ENCODE measurements at places on chromosomes 5 and 9. TPM values are rescaled to one million over a fixed set of nuclear protein-coding genes. Genes with fewer than 3 reads are reported as not detected.

- no peak for DNase-seq
- peaks cover 2% of the 10 kb centered on the region for H3K36me3 ChIP-seq
- H3K4me3 ChIP-seq = no peak overlapping the region
- no peaks in the 10 kb centered on the region for H3K27me3 ChIP-seq
Observed at GRCh38 chr9:116378873-116379272, 225.3 kb downstream of the PAPPA start.

GRCh38 chr5:150584556-150585335 lies 55.7 kb upstream of the SYNPO start:
- no peaks in the 10 kb centered on the region for H3K36me3 ChIP-seq
- no peaks in the 10 kb centered on the region for H3K4me1 ChIP-seq
- H3K27ac ChIP-seq = no peak overlapping the region
- no peaks in the 10 kb centered on the region for H3K27me3 ChIP-seq

DNA sequence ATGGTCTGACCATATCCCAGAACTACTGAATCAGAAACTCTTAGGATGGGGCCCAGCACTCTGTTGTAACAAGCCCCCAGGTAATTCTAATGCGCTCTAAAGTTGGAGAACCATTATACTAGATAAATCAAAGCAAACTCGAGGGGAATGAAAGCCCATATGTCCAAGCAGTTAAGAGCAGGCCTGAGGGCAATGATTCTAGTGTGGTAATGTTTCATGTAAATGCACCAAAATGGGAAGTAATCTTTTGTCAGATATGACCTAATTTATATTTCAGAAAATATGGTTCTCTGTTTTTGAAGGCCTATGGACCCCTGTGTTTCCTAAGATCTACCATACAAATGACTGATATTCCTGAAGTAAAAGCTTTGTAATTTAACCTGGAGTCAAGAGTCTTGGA lies 108.0 kb upstream of the PTGER4 start:
- no peaks in the 10 kb centered on the region for H3K36me3 ChIP-seq
- H3K4me3 ChIP-seq = no peak overlapping the region
- H3K27me3 ChIP-seq = no peaks in the 10 kb centered on the region
- no peak overlapping the region for H3K27ac ChIP-seq
- no peaks in the 10 kb centered on the region for H3K4me1 ChIP-seq
- DNase-seq = no peak

- H3K4me3 ChIP-seq = no peak overlapping the region
- H3K4me1 ChIP-seq = no peaks in the 10 kb centered on the region
- no peak overlapping the region for H3K27ac ChIP-seq
- H3K36me3 ChIP-seq = no peaks in the 10 kb centered on the region
- no peaks in the 10 kb centered on the region for H3K27me3 ChIP-seq
Observed at GRCh38 chr9:130531670-130532069, 47.7 kb upstream of the FUBP3 start.

DNA sequence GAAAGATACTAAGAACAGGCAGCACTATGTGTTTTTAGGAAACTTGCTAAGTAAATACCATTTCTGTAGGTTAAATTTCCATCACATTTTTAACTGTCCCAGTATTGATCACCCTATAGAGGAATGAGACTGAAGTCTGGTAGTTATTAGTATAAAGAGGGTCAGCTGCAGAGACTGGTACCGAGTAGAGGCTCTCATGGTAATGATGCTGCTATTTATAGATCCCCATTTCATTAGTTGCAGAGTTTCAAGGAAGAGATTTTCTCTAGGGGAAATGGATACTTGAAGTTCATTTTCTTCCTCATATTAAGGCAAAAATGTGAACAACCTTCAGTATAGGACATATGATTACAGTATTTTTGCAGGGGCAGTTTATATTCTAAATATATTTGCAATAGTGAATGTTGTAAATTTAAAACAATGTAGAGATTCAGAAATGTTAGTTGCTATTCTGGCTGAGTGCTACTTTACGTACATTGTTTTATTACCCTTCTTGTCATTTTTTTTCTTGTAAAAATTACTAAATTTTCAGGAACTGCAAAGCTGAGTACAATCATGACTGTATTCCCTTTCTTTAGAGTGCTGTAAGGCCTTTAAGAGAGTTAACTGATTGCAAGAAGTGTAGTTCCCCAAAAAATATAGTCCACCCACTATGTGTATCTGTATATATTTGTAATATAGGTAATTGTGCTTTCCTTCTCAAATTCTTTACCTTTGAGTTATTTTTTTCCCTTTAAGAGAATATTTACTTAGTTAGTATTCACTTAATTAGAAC lies 14.7 kb downstream of the PBX3 start:
- no peaks in the 10 kb centered on the region for H3K27me3 ChIP-seq

DNA sequence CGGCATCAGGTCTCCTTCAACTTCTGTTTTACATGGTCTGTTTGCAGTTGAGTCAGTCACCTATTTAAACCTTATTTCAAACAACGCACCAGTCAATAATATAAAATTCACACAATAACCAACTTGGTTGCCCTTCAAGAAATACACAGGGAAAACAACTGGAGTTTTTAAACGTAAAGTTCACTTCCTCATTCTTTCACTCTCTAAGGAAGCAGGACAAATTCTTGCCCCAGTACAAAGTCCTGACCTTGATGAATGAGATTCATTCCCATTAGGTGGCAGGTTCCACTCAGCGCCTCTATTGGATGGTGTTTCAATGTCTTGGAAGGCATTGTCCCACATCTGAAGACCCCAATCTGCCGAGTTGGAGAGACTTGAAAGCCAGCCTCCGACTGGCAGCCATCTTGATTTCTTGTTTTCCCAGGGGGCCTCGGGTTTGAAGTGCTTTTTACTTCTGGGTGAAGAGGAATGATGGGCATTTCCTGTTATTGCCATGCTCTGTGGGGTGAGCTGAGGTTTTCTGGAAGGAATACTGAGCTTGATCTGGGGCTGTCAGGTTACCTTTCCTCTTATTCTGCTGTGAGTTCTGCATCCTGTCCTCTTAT lies 105.0 kb downstream of the ACER2 start:
- H3K4me1 ChIP-seq = peaks cover 5% of the 10 kb centered on the region
- no peaks in the 10 kb centered on the region for H3K36me3 ChIP-seq
- no peaks in the 10 kb centered on the region for H3K27me3 ChIP-seq
- no peak overlapping the region for H3K4me3 ChIP-seq
- no peak overlapping the region for H3K27ac ChIP-seq
- DNase-seq = no peak

GRCh38 chr5:93201061-93201460 lies 380.0 kb downstream of the NR2F1-AS1 start:
- no peak for DNase-seq
- no peaks in the 10 kb centered on the region for H3K27me3 ChIP-seq
- no peak overlapping the region for H3K27ac ChIP-seq

DNA sequence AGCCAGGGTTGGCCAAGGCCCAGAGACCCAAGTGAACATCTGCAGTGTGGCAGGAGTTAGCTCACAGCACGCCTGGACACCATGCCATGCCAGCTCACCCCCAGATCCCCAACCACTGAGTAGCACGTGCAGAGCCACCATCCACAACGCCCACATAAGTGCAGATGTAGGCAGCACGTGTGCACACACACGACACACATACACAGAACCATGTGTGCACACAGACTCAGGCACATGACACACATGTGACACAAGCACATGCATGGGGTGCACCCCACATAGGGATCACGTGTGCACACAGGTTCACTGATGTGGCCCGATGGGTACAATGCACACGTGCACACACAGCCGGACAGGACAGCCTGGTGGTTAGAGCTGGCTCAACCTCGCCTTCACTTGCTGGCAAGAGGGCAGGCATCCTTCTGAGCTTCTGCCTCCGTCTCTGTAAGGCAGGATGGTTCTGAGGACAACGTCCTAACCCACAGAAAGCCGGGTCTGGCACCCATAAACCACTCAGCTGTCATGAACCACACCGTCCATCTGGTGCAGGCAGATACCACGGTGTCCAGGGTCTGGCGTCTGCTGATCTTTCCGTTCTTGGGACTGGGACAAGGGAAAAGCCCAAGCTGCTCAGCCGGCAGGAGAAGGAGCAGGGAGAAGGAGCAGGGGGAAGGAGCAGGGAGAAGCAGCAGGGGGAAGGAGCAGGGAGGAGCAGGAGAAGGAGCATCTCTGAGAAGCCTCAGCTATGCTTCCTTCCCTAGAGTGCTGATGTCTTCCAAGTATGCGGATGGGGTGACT lies 12.0 kb downstream of the LRRC26 start:
- no peak overlapping the region for H3K27ac ChIP-seq
- H3K4me3 ChIP-seq = no peak overlapping the region
- H3K27me3 ChIP-seq = no peaks in the 10 kb centered on the region
- H3K36me3 ChIP-seq = no peaks in the 10 kb centered on the region

- peaks cover 3% of the 10 kb centered on the region for H3K4me1 ChIP-seq
- H3K27me3 ChIP-seq = no peaks in the 10 kb centered on the region
- no peak overlapping the region for H3K4me3 ChIP-seq
- DNase-seq = no peak
- no peaks in the 10 kb centered on the region for H3K36me3 ChIP-seq
Observed at GRCh38 chr5:89396278-89396954, 513.4 kb upstream of the MEF2C start.

- DNase-seq = no peak
- no peak overlapping the region for H3K27ac ChIP-seq
- no peak overlapping the region for H3K4me3 ChIP-seq
- no peaks in the 10 kb centered on the region for H3K4me1 ChIP-seq
Observed at GRCh38 chr9:78918976-78919375, 622.1 kb downstream of the PSAT1 start.

- H3K27ac ChIP-seq = no peak overlapping the region
- no peak overlapping the region for H3K4me3 ChIP-seq
- H3K36me3 ChIP-seq = no peaks in the 10 kb centered on the region
- H3K27me3 ChIP-seq = no peaks in the 10 kb centered on the region
Observed at GRCh38 chr5:31097851-31098250, 95.6 kb upstream of the CDH6 start.

- no peak overlapping the region for H3K27ac ChIP-seq
- H3K4me3 ChIP-seq = no peak overlapping the region
- no peak for DNase-seq
- H3K4me1 ChIP-seq = no peaks in the 10 kb centered on the region
- H3K27me3 ChIP-seq = no peaks in the 10 kb centered on the region
Observed at GRCh38 chr9:38338342-38339018, 54.0 kb upstream of the ALDH1B1 start.

- no peaks in the 10 kb centered on the region for H3K4me1 ChIP-seq
- no peak overlapping the region for H3K4me3 ChIP-seq
- peaks cover 4% of the 10 kb centered on the region for H3K36me3 ChIP-seq
- no peak overlapping the region for H3K27ac ChIP-seq
Observed at GRCh38 chr5:134394932-134395331, 16.7 kb downstream of the CDKN2AIPNL start.

DNA sequence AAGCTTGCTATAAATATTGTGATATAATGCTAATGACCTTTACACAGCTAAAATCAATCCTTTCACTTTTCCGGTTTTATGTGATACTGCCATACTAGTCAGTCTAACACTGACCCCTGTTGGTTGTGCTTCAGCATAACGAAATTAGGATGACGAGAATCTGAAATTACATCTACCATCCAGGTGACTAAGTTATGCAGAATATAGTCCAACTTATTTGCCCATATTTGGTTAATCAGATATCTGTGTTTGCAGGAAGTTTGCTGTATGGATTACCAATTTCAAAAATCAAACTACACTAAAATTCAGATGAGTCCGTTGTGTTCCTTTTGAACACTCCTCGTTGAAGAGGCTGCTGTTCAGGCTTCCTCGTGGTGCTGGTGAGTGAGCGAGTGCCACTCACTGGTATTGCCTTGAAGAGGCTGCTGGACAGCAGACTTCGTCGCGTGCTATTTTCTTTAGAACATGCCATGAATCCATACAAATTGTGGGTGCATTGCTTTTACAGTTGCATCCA lies 32.5 kb downstream of the TENT4A start:
- peaks cover 3% of the 10 kb centered on the region for H3K36me3 ChIP-seq
- no peak overlapping the region for H3K4me3 ChIP-seq
- H3K27me3 ChIP-seq = no peaks in the 10 kb centered on the region
- no peak for DNase-seq

- H3K36me3 ChIP-seq = no peaks in the 10 kb centered on the region
- H3K27ac ChIP-seq = no peak overlapping the region
- peak; percentile 82 for DNase-seq
- H3K4me3 ChIP-seq = no peak overlapping the region
Observed at GRCh38 chr5:134127376-134127861, 12.9 kb downstream of the TCF7 start.

GRCh38 chr5:1336106-1336561 lies 8.8 kb downstream of the CLPTM1L start:
- H3K36me3 ChIP-seq = no peaks in the 10 kb centered on the region
- H3K27ac ChIP-seq = no peak overlapping the region
- DNase-seq = peak; percentile 13
- no peaks in the 10 kb centered on the region for H3K27me3 ChIP-seq
- H3K4me3 ChIP-seq = no peak overlapping the region

GRCh38 chr5:136086783-136087566 lies 45.7 kb upstream of the SMAD5 start:
- no peak for DNase-seq
- H3K36me3 ChIP-seq = no peaks in the 10 kb centered on the region
- H3K27me3 ChIP-seq = no peaks in the 10 kb centered on the region
- H3K4me1 ChIP-seq = no peaks in the 10 kb centered on the region
- H3K27ac ChIP-seq = no peak overlapping the region
- H3K4me3 ChIP-seq = no peak overlapping the region

GRCh38 chr9:136902259-136902821 lies 16.0 kb downstream of the TRAF2 start:
- no peaks in the 10 kb centered on the region for H3K27me3 ChIP-seq
- DNase-seq = peak; percentile 90
- no peak overlapping the region for H3K27ac ChIP-seq
- no peak overlapping the region for H3K4me3 ChIP-seq
- H3K36me3 ChIP-seq = no peaks in the 10 kb centered on the region

GRCh38 chr5:31682025-31682424 lies 43.1 kb downstream of the PDZD2 start:
- no peak for DNase-seq
- no peak overlapping the region for H3K4me3 ChIP-seq
- no peaks in the 10 kb centered on the region for H3K36me3 ChIP-seq
- H3K27ac ChIP-seq = no peak overlapping the region

- H3K27ac ChIP-seq = no peak overlapping the region
- H3K4me3 ChIP-seq = no peak overlapping the region
- no peaks in the 10 kb centered on the region for H3K27me3 ChIP-seq
- no peak for DNase-seq
Observed at GRCh38 chr9:126347911-126348760, 21.5 kb downstream of the MVB12B start.

GRCh38 chr9:83937861-83938455 lies 16.7 kb upstream of the KIF27 start:
- no peaks in the 10 kb centered on the region for H3K27me3 ChIP-seq
- no peak overlapping the region for H3K27ac ChIP-seq
- no peak overlapping the region for H3K4me3 ChIP-seq
- no peak for DNase-seq

- no peaks in the 10 kb centered on the region for H3K4me1 ChIP-seq
- no peaks in the 10 kb centered on the region for H3K27me3 ChIP-seq
- no peak for DNase-seq
- no peak overlapping the region for H3K4me3 ChIP-seq
- no peak overlapping the region for H3K27ac ChIP-seq
Observed at GRCh38 chr9:91781116-91781515, 168.9 kb downstream of the ROR2 start.

GRCh38 chr9:136657974-136658848 lies 4.5 kb upstream of the EGFL7 start:
- H3K4me3 ChIP-seq = no peak overlapping the region
- no peaks in the 10 kb centered on the region for H3K36me3 ChIP-seq

Gene FBP1
- 4.7 TPM for total RNA-seq

Gene S1PR3
- 42.4 TPM for total RNA-seq

Gene TRIM7
- 3.0 TPM for total RNA-seq

Gene DEPDC1B
- 1.3 TPM for total RNA-seq

Gene LIX1
- not detected for total RNA-seq

Gene PRDM9
- not detected for total RNA-seq

Gene FOXD4L3
- not detected for total RNA-seq

Gene FRMD3
- 7.2 TPM for total RNA-seq

Gene OR1J2
- total RNA-seq = not detected

Measured in aorta (tissue), 5 donors.